NCI-H1417 treated with DMSO at 0.1 percent for 48 hours (cell line): ENCODE measurements at places on chromosomes 2 and 18.

DNA sequence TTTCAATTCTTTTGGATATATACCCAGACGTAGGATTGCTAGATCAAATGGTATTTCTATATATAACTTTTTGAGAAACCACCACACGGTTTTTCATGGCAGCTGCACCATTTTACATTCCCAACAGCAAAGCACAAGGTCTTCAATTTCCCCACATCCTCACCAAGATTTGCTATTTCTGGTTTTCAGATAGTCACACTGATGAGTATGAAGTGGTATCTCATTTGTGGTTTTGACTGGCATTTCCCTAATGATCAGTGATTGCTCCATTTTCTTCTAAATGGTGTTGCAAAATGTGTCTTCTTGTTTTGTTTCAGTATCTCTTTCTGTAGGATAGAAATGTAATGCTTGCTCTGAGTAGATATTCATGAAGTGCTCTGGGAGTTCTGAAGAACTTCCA, 52.0 kb downstream of the ANKRD44 start:
- DNase-seq = no peak

DNA sequence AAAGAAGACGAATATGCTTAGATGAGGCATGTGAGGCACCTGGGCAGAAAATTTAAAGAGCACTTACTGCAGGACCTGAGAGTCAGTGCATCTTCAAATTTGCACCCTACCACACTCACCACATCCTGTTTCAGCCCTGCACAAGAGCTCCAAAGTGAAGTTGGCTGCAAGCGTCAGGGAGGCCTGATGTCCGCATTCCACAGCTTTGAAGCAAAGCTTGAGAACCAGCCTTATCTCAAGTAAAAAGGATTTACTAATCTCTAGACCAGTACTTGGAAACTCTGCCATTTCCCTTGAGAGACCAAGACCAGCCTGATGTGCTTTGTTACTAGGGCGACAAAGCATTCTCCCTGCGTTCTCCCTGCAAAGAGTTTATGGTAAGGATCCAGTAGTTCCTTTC, 3.4 kb upstream of the ASNSD1 start:
- no peak for DNase-seq

DNA sequence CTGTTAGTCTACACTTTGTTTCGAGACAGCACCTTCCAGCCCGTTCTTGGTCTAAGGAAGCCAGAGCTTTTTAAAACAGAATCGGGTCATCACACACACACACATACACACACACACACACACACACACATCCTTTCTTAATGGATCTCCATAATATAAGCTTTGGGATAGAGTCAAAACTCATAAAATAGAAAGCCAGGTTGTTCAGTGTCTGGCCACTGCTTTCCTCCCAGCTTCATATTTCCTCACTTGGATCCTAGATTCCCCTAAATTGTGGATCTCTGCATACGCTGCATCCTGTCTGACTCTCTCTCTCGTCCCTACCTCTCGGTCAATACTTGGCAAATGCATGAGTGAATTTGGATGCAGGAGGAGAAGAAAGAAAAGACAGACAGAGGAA, 120.5 kb upstream of the SLC14A2 start:
- no peak for DNase-seq

GRCh38 chr2:42504364-42505230, 10.8 kb upstream of the KCNG3 start:
- no peak for DNase-seq

GRCh38 chr18:55128437-55128836, 169.2 kb upstream of the CCDC68 start:
- no peak for DNase-seq

DNA sequence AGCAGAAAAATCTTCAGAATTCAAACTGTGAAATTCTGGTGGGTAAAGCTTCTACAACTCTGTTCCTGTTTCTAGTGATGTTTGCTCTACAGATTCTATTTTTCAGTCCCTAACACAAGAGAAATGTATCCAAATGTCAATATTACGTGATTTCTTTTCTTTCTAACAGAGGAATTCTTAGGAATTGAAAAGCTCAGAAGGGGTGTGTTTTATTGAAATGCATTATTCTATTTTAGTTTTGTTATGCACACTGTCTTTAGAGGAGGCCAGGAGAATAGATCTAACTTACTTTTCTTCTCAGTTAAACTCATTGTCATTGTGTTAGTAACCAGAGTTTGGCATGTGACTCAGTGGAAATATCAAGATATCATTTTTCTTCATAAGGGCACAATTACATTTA, 62.4 kb downstream of the MTX2 start:
- no peak for DNase-seq

- no peak for DNase-seq
Observed at GRCh38 chr2:22694300-22694699, 690.7 kb upstream of the KLHL29 start.

DNA sequence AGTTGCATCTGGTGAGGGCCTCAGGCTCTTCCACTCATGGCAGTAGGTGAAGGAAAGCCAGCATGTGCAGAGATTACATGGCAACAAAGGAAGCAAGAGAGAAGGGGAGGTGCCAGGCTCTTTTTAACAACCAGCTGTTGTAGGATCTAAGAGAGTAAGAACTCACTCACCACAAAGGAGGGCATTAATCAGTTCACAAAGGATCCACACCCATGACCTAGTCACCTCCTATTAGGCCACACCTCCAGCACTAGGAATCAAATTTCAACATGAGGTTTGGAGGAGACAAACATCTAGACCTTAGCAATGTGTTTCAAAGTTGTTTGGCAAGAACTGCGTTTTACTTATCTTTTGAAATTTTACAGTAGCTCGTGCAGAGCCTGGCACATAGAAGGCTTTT, 20.5 kb upstream of the REG3A start:
- DNase-seq = no peak

GRCh38 chr18:5395860-5396448, 100.4 kb upstream of the ZBTB14 start:
- no peak for DNase-seq

- no peak for DNase-seq
Observed at GRCh38 chr2:61759718-61760117, 94.1 kb downstream of the FAM161A start.

- DNase-seq = no peak
Observed at GRCh38 chr2:205758500-205758899, 76.2 kb downstream of the NRP2 start.

GRCh38 chr2:231554748-231555545, 24.7 kb upstream of the NMUR1 start:
- DNase-seq = no peak
